ENCODE measurements at places on chromosomes 4 and X. TPM values are rescaled to one million over a fixed set of nuclear protein-coding genes. Genes with fewer than 3 reads are reported as not detected.

DNA sequence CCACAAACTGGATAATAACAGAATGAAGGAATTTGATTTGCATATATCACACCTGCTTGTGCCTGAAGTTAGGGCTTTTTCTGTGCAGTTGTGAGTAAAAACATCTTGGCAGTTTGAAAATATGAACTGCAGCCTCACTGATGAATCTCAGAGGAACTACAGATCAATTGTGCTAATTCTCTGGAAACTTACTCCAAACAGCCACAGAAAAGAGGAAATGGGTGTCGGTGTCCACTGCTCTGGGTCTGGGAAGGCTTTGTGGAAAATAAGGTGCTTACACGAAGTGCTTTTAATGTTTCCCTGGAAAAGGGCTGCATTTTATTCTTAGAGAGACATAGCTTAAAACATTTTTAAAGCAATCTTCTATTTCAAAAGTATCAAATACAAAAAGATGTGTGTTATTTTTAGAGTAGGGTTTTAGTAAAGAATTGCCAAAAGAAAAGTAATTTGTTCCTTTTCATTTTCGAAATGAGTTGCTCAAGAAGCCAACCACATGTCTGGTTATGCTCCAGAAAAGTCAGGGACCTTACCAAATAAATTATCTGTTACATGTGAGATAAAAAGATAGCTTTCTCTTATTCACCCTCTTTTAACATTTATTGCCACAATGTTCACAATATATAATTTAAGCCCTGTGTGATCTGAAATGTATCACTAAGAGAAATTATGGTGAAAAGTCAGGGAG, 240.1 kb downstream of the FRAS1 start:
- no peaks in the 10 kb centered on the region for H3K27me3 ChIP-seq
- no peak overlapping the region for H3K27ac ChIP-seq
- peaks cover 51% of the 10 kb centered on the region for H3K36me3 ChIP-seq
- H3K4me1 ChIP-seq = no peaks in the 10 kb centered on the region
- DNase-seq = no peak

DNA sequence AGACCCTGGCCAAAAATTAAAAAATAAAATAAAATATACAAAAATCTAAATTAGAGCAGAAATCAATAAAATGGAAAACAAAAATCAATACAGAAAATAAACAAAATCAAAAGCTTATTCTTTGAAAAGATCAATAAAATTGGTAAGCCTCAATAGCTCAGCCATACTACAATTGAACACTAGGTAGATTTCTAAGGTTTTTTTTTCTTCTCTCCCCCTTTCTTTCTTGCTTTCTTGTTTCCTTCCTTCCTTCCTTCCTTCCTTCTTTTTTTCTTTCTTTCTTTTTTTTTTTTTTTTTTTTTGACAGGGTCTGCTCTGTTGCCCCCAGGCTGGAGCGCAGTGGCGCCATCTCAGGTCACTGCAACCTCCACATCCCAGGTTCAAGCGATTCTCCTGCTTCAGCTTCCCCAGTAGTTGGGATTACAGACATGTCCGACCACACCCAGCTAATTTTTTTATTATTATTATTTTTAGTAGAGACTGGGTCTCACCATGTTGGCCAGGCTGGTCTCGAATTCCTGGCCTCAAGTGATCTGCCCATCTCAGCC, 23.4 kb upstream of the PPP3CA start:
- peak; percentile 70 for DNase-seq
- H3K4me3 ChIP-seq = no peak overlapping the region
- no peaks in the 10 kb centered on the region for H3K27me3 ChIP-seq
- H3K27ac ChIP-seq = no peak overlapping the region
- H3K36me3 ChIP-seq = no peaks in the 10 kb centered on the region
- no peaks in the 10 kb centered on the region for H3K4me1 ChIP-seq

- no peaks in the 10 kb centered on the region for H3K36me3 ChIP-seq
- H3K27me3 ChIP-seq = peaks cover 9% of the 10 kb centered on the region
- no peak overlapping the region for H3K27ac ChIP-seq
- peaks cover 2% of the 10 kb centered on the region for H3K4me1 ChIP-seq
These were observed 225.8 kb downstream of the GABRG1 start for GRCh38 chr4:45897946-45898585.

DNA sequence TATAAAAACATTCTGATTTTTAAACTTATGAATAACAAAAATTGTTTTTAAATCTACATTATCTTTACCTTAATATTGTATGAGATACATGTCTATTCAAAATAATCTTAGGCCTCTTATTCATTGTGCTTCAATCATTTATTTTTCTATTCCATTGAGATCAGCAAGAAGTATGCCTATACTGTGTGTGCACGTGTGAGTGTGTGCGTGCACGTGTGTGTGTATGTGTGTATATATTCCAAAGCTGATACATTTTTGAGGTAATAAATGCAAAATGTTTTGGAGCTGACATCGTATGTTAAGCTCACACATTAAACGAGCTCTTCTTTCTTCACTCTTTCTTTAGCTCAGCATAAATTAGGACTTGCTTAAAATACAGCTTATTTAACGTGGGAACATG, 1701.2 kb upstream of the PCDH10 start:
- no peaks in the 10 kb centered on the region for H3K36me3 ChIP-seq
- H3K27ac ChIP-seq = no peak overlapping the region
- no peak for DNase-seq
- no peaks in the 10 kb centered on the region for H3K27me3 ChIP-seq
- H3K4me3 ChIP-seq = no peak overlapping the region
- no peaks in the 10 kb centered on the region for H3K4me1 ChIP-seq

TEX13B gene
- 0.25 TPM for total RNA-seq

All from endodermal cell (in vitro differentiated cells).